ENCODE measurements at places on chromosomes 6 and 20.
A peak's percentile ranks its signal among the peaks of the same experiment; 100 is the strongest.

GRCh38 chr20:4791121-4791520, 69.4 kb downstream of the PRND start:
- no peak for DNase-seq
- H3K27ac ChIP-seq, result no peak overlapping the region
- no peaks in the 10 kb centered on the region for H3K4me1 ChIP-seq
- H3K36me3 ChIP-seq, result peaks cover 64% of the 10 kb centered on the region
- no peaks in the 10 kb centered on the region for H3K27me3 ChIP-seq

DNA sequence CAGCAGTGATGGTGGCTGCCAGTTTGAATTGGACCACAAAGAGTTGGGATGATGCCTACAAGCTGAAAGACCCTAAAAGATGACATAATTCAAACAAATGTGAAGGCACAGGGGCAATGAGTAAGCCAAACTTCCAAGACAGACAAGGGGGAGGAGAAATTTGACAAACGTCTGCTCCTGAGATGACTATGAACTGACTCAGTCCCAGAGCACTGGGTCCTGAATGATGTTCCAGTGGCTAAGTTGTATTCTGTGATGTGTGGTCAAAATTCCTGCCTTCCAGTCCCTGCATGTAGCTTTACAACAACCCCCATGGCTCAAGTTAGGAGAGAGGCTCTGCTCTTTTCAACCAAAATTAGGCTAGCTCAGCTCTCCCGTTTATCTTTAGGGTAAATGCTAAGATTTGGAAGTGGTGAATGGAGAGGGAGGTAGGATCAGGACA, 86.1 kb upstream of the SIRPA start:
- DNase-seq, result no peak
- H3K36me3 ChIP-seq, result no peaks in the 10 kb centered on the region
- no peak overlapping the region for H3K4me3 ChIP-seq

DNA sequence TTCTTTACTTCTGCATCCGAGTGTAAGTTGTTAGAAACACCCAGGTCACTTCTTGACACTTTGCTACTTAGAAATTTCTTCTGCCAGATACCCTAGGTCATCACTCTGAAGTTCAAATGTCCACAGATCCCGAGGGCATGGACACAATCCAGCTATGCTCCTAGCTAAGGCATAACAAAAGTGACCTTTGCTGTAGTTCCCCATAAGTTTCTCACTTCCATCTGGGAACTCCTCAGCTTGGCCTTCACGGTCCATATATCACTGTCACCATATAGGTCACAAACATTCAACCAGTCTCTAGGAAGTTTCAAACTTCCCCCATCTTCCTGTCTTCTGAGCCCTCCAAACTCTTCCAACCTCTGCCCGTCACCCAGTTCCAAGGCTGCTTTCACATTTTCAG, 65.3 kb downstream of the IRF4 start:
- H3K27me3 ChIP-seq, result no peaks in the 10 kb centered on the region
- no peaks in the 10 kb centered on the region for H3K36me3 ChIP-seq
- no peak overlapping the region for H3K4me3 ChIP-seq
- no peak overlapping the region for H3K27ac ChIP-seq

- DNase-seq, result no peak
- no peaks in the 10 kb centered on the region for H3K4me1 ChIP-seq
- H3K27me3 ChIP-seq, result no peaks in the 10 kb centered on the region
Measured at GRCh38 chr6:123619156-123619555, 17.6 kb downstream of the TRDN start.

DNA sequence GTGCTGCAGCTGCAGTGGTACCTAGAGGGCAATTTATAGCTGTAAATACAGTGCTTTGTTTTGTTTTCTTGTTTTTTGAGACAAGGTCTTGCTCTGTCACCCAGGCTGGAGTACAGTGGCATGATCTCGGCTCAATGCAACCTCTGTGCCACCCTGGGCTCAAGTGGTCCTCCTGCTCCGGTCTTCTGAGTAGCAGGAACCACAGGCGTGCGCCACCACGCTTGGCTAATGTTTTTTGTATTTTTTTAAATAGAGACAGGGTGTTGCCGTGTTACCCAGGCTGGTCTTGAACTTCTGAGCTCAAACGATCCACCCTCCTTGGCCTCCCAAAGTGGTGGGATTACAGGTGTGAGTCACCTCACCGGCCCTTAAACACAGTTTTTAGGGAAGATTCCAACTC, 26.8 kb downstream of the CHRNA4 start:
- H3K27ac ChIP-seq, result no peak overlapping the region
- no peaks in the 10 kb centered on the region for H3K4me1 ChIP-seq
- no peaks in the 10 kb centered on the region for H3K36me3 ChIP-seq
- DNase-seq, result no peak
- H3K4me3 ChIP-seq, result no peak overlapping the region
- peaks cover 45% of the 10 kb centered on the region for H3K27me3 ChIP-seq

DNA sequence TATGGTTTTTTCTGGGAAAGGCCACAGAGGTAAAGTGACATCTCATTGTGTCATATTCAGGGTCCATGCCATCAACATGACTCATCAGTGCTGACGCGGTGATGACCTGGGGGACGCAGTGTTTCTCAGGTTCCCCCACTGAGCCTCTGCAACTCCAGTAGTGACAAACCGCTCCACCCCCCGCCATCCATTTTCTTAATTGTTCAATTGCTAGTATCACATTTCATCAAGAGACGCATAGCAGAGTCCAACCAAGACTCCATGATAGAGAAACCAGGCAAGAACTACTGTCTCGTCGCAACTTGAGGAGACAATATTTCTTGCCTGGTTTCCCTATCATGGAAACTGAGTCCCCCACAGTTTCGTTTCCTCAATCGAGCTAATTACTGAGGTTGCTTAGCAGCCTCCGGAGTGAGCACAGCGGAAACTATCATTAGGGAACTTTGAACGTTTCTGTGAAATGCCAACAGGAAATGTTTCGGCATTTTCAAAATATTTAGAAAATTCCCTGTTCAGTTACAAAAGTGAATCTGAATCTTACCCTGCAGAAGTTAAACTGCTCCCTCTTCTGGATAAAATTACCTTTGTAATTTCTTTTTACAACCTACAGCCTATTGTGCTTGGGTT, 12.2 kb upstream of the SERPINB1 start:
- no peaks in the 10 kb centered on the region for H3K36me3 ChIP-seq
- H3K27me3 ChIP-seq, result no peaks in the 10 kb centered on the region
- H3K27ac ChIP-seq, result peak overlapping the region; percentile 91
- H3K4me1 ChIP-seq, result peaks cover 53% of the 10 kb centered on the region
- no peak for DNase-seq

Measured in upper lobe of right lung (tissue), 1 donor.